Chondrocyte (in vitro differentiated cells): ENCODE measurements at places on chromosomes 16 and 17. TPM values are rescaled to one million over a fixed set of nuclear protein-coding genes. Genes with fewer than 3 reads are reported as not detected.

DNA sequence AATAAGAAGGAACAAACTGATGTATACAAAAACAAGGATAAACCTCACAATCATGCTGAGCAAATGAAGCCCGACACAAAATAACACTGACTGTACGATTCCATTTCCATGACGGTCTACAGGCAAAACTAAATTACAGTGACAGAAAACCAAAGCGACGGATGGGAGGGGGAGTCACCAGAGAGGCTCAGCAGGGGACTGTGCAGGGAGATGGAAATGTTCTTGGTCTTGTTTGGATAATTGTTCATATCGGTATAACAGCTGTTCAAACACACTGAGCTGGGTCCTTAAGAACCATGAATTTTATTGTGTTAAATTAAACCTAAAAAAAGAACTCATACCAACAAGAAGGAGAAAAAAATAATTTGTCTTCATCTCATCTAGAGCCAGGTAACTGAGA is 97.8 kb downstream of the NXN start:
- no peak for DNase-seq

- DNase-seq: no peak
Observed at GRCh38 chr17:19271780-19272357, 34.7 kb downstream of the EPN2 start.

Gene SLC6A4
- total RNA-seq: not detected in 3 replicates

GRCh38 chr17:42284024-42284369 is 4.3 kb upstream of the STAT5A start:
- DNase-seq: no peak

Gene CCL4
- total RNA-seq: not detected in 3 replicates
